ENCODE measurements at places on chromosomes 16 and 17.

DNA sequence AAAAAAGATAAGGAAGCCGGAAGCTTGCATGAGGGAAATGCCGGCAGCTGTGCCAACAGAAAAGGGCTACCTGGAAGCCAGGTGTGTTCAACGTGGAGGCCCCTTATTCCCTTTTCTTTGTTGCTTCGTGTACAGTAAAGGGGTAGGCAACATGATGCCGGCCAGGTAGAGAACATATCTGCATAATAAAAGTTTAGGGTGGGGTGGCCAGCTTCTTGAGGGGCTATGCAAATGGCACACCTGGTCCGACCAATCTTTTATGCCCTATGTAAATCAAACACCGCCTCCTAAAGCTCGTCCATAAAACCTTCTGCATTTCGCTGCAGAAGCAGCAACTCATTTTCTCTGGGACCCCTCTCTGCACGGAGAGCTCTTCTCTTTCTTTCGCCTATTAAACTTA is 911.6 kb downstream of the KCNJ2 start:
- DNase-seq, result no peak

DNA sequence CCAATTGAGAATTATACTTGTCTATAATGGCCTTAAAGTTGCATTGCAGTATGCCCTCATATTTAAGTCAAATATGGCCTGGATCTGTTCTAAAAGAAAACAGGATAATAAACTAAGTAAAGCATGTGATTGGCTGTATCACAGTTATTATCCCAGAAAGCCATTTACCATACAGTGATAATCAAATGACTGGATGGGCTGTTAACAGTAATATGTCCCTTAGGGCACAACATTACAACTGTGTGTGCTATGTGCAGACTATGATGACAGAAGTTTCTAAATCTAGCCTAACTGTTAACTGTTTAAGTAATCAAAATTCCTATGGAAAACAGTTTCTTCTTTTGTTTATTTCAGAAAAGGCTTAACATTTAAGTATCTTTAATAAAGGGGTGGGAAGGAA is 145.7 kb downstream of the STXBP4 start:
- no peak for DNase-seq

DNA sequence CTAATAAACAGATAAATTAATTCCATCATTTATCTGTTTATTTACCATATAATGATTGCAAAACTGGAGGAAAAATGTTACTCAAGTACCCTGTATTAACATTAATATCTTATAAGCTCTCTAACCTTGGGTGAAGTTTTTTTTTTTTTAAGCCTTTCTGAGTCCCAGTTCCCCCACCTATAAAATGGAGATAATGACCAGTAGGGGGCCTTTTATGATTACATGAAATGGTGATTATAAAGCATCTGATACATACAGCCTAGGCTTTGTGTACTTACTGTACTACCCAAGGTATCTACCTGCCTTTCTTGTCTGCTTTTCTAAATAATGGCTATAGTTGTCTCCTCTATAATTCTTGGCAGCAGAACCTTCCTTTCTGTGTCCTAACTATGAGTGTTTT is 22.6 kb downstream of the LRRC36 start:
- no peak for DNase-seq

- DNase-seq, result no peak
Measured at GRCh38 chr17:82113941-82114340, 15.9 kb upstream of the FASN start.

DNA sequence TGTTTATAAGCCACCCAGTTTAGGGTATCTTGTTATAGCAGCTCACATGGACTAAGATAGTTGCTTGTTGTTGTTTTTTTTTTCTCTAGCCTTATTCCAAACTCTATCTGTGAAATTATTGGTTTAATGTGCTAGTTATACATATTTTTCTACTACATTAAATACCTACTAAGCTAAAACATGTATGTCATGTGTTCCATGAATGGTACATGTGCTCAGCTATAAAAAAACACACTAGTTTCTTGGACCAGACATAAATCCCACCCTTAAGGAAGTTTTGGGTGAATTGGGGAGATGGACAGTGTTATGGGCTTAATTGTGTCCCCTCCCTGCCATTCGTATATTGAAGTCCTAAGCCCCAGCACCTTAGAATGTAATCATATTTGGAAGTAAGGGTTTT is 19.8 kb downstream of the ITPRIPL2 start:
- no peak for DNase-seq

GRCh38 chr17:30005709-30006320 is 64.4 kb downstream of the EFCAB5 start:
- no peak for DNase-seq

DNA sequence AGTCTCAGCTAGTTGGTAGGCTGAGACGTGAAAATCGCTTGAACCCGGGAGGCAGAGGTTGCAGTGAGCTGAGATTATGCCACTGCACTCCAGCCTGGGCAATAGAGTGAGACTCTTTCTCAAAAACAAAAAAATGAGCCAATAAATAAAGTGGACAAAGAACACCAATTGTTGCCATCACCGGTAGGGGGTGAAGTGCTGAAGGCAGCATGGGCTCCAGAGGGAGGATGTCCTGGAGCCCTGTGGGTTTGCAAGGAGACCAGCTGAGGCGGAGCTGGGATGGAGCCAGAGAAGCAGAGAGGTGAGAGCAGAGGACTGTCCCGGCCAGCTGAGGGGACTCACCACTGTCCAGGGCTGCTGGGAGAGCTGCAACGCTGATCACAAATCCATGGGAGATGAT is 13.8 kb downstream of the CHST6 start:
- DNase-seq, result no peak

GRCh38 chr17:82534401-82534812 is 14.9 kb downstream of the FOXK2 start:
- no peak for DNase-seq

DNA sequence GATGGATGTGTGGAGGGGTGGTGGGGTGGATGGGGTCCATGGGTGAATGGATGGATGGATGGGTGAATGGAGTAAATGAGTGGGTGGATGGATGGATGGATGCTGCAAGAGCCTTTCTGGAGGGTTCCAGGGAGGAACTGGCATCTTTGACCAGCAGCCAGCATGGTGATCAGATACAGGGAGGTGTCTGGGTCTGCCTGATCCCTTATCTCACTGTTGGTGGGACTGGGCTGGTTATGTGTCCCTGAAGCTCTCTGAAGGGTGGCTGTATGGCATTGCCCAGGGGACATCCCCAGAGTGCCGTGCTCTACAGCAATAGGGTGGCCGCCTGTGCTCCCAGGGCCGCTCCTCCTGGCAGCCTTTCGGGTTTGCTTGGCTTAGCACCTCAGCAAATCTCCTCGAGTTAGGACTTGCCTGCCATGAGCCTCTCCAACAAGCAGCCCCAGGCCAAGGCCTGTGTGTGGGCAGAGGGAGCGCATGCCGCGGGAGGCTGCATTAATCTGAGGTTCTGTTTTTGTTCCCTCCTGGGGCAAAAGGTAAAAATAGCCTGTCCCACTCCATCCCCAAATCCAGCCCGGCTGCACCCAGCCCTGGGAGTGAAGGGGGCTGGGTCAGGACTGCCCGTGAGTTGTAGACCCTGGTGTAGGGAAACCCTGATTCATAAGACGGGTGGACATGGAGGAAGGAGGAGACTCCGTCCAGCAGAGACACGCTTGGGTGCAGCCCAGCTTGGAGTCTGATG is 165.4 kb downstream of the SEC14L1 start:
- DNase-seq, result no peak

DNA sequence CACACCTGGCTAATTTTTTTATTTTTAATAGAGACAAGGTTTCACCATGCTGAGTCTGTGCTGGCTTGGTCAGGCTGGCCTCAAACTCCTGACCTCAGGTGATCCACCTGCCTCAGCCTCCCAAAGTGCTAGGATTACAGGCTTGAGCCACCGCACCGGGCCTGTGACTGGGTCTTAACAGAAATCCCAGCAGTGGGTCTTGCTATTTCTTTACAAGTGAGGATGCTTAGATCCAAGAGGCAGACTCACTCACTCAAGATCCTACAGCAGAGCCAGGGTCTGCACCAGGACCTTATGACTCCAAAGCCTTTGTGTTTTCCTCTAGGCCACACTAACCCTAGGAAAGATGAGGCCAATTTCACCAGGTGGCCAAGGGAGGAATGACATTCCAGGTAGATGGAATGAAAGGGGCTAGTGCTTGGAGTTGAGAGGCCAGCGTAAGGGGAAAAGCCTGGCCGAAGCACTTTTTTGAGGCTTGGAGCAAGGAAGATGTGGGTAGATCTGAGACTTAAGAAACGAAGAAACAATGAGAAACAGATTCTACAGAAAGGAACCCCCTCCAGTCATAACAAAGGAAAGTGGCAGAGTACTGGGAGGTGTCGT is 5.7 kb upstream of the STAT5A start:
- no peak for DNase-seq

- no peak for DNase-seq
Measured at GRCh38 chr17:8053600-8053999, 14.7 kb downstream of the ALOX15B start.

DNA sequence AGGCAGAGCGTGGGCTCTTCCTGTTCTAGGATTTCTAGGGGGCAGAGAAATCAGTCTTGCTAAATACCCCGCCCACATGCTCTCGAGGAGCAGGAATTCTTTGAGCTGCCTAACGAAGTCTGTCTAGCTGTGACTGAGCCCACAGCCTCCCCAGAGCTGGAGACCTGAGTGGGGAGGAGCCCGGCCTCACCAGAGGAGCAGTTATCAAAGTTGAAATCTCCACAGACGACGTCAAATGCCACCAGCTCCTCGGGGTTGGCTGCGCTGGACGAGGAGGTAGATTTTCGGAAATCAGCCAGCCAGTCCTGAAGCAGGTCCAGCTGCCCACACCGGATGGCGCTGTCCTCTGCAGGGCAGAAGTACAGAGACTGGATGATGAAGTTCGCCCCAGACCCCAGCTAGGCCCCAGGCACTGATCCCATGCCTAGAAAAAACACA is 53.8 kb downstream of the PRMT7 start:
- no peak for DNase-seq

DNA sequence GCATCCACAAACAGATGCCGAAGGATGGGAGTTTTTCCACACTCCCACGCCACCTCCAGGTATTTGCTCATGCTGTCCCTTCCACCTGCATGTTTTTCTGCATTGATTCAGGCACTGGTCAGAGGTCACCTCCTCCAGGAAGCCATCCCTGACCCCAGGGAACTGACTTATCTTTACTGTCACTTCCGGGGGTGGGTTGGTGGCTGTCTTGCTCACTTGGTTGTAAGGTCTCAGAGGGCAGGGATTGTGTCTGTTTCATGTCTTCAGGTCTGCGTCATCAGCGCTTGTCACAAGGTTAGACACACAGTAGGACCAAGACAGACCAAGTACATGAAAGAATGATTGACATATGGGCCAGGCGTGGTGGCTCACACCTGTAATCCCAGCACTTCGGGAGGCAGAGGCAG is 1.9 kb upstream of the IL4R start:
- no peak for DNase-seq

DNA sequence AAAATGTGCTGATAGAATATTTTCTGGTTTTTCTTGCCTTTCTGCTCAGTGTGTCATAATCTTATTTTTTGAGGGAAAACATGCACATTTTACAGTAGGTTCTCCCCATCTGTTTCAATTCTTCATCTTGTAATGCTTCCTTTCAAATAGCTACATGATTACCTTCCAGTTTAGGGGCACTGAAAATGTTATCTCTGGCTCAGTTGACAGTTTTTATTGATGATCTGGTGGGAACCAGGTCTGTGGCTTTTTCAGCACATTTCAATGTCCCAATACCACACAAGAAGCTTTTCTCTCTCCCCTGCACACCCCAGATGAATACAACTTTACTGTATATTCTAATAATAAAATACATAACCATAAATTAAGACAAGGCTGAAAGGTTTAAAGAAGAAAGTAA is 36.5 kb downstream of the FTO start:
- DNase-seq, result no peak

DNA sequence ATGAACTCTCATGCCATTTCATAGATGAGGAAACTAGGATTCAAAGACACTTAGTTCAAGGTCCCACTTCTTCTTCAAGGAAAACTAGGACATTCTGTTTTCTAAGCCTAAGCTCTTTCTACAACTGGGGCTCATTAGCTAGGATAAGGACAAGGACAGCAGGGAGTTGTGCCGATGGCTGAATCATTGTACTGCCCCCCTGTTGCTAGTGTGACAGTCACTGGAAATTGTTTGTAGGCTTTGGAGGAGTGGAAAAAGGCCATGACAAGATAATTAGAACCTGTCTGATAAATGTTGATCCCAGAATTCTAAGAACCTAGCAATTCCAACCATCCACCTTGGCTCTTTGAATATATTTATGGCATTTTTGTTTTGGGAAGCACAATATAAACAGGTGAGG is 445.7 kb downstream of the CDH8 start:
- DNase-seq, result no peak

- DNase-seq, result no peak
Measured at GRCh38 chr17:2084036-2084765, 29.3 kb downstream of the HIC1 start.

- no peak for DNase-seq
Measured at GRCh38 chr16:22683258-22683657, 130.7 kb upstream of the HS3ST2 start.

DNA sequence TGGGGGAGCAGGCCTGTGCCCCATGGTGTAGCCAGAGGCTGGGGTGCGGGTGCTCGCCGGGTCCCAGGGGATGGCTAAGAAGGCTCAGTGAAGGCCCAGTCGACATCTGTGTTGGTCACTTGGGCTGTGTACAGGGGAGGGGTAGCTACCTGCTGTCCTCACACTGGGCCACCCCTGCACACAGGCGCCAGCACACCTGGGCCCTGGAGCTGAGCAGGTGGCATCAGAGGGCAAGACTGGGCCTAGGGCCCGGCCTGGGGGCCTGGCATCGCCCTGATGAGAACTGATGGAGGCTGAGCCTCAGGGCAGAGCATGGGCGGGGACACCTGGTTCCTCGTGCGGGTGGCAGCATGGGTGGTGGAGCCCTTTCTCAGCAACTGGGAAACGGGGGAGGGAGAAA is 870 bp upstream of the CTRB2 start:
- no peak for DNase-seq

GRCh38 chr16:79679334-79679733 is 78.8 kb upstream of the MAF start:
- DNase-seq, result no peak

- no peak for DNase-seq
Measured at GRCh38 chr17:5702951-5703510, 118.7 kb upstream of the NLRP1 start.

GRCh38 chr16:17078931-17079631 is 391.7 kb downstream of the XYLT1 start:
- no peak for DNase-seq

GRCh38 chr17:52160136-52160567 is 1.6 kb upstream of the CA10 start:
- DNase-seq, result no peak

DNA sequence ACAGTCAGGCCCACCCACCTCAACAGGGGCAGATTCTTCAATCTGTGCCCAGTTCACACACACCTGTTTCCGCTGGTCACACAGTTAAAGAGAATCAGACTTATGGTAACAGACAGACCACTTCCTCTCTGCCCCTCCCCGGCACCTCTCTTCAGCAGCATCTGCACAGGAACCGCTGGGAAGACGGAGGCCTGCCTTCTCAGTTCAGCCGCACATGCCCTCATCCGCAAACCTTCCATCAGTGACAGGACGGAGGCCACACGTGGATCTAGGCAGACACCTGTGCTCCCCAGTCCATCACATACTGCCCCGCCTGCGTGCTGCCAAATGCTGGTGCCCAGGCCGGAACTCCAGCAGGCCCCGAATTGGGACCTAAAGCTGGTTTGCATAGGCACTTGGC is 10.3 kb downstream of the PHB1 start:
- DNase-seq, result no peak

- peak; percentile 68 for DNase-seq
Measured at GRCh38 chr17:13601776-13602551, at the start of gene HS3ST3A1. HS3ST3A1 (minus strand) TSS chr17:13601929; CDS start chr17:13601129, 800 bp downstream.

- DNase-seq, result no peak
Measured at GRCh38 chr16:22206842-22207714, 1.0 kb downstream of the EEF2K start.

- no peak for DNase-seq
Measured at GRCh38 chr17:17548044-17548443, 43.5 kb downstream of the PEMT start.

All from skeletal muscle cell (primary cell).